ENCODE measurements at places on chromosomes 2 and 18.

- no peak for DNase-seq
Observed at GRCh38 chr2:149765636-149766035, 178.1 kb upstream of the MMADHC start.

DNA sequence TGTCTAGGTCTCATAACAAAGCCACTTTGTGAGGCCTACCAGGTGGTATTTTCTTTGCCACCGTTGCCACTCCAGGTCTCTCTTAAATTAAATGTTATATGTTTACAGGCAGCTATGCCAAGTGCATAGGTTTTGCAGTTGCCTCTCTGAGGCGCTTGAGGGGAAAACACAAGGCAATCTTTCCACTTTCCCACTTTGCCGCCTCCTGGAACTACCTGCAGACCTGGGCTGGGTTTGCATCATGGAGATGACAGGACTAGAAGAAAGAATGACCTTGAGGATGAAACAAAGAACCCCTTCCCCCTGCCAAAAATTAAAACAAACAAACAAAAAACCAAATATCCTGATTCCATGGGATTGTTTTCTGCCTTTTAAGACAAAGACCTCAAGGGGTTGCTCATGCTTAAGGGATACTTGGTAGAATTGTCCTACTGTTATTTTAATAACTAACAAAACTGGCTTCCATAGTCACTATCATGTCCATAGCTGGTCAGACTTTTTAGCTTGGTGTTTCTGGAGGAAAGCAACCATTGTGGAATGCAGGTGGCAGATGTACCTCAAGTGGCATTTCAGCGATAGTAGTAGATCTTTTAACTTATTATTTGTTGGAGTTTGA, 159.9 kb downstream of the PRPF40A start:
- no peak for DNase-seq

DNA sequence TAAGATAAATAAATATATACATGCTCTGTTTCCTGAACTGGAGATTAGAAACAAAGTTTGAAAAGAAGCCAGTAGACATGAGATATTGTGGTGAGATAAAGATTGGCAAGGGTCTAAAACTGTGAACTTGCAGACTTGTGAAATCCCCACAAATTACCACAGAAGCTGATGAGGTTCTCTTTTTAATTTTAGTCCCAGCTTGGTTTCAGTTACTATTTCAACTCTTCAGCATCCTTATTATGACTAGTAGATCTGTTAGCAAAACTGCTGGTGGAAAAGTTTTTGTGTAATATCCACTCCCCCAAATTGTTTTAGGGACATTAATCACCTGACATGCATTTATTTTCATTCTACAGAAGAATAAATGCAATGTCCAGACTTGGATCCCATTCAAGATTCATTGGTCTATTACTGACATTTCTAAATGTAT, 20.8 kb downstream of the RASGRP3 start:
- DNase-seq = no peak

DNA sequence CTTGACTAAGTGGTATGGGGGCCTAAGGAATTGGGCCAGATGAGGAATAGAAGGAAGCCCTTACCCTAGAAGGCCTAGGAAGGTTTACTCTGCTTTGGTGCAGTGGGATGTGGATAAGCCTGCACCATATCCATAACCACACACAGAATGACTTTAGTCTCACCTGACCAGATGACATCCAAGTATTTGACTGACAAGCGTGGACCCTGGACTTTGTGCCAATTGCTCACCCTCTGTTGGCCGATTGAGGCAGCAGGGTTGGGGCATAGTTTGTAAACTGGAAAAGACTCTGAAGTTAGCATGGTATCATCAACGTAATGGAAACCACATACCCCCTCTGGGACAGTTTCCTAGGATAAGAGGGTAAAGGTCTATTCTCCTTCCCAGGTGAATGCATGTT, 36.5 kb upstream of the SERPINE2 start:
- DNase-seq = no peak

- DNase-seq = no peak
Observed at GRCh38 chr18:26738706-26739105, 126.8 kb downstream of the AQP4 start.

GRCh38 chr2:220674033-220674432, 898.1 kb downstream of the EPHA4 start:
- DNase-seq = no peak

DNA sequence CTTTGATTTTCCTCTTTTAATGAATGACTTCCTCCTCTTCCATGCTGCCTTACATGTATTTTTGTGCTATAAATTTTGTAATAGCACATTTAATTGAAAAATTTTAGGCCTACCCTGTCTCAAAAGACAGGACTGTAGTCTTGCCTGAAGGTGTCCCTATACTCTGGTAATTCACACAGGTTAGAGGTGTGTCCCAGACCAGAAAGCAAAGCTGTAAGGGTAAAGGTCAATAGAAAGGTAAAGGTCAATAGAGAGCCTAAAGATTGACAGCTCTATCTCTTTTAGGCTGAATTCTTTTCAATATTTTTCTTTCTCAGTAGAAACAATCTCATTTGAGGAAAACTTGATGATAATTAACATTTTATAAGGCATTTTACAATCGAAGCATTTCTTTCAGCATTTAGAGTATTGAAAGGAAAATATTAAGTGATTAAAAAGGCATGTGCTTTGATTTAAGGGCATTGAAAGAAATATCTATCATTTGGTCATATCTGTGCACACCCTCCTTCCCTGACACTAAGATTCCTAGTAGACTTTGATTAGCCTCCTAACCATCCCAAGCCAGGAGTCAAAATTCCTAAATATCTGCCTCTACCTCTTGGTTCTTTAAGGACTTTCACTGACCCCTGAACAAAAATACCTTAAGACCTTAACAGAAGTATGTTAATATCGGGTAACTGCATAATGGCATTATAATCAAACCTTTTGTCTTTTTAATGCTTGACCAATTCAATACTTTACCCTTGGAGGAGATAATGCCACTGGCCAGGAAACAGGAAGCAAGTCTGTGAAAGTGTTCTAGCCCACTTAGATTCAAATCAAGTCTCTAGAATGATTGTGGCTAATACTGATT, 161.8 kb upstream of the DTNA start:
- DNase-seq = no peak

Measured in hematopoietic multipotent progenitor cell (in vitro differentiated cells).